ENCODE measurements at places on chromosomes 1 and 21.

DNA sequence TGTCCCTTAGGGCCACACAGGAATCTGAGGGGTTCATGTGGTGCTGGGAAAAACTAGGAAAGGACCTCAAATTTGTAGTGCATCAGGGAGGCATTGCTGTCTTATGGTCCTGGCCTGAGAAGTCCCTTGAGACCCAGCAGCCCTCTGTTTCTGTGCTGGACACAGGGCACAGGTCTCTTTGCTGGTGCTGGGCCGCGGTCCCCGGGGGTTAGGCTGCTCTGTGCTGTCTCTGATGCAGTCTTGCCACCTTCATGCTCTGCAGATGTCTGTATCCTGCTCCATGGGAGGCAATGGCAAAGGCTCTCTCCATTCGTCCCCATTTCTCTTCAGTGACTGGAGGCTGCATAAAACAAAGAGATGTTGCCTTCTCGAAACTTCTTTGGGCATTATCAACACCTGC is 13.0 kb downstream of the EDARADD start:
- DNase-seq, result no peak

GRCh38 chr1:29324202-29324601 is 87.9 kb downstream of the PTPRU start:
- no peak for DNase-seq

- DNase-seq, result no peak
Measured at GRCh38 chr1:231103961-231104360, 57.9 kb upstream of the TRIM67 start.

GRCh38 chr1:222372221-222372620 is 175.7 kb downstream of the HHIPL2 start:
- DNase-seq, result no peak

GRCh38 chr1:67190942-67191341 is 24.7 kb downstream of the IL23R start:
- no peak for DNase-seq

GRCh38 chr1:43072314-43072713 is 99.8 kb downstream of the EBNA1BP2 start:
- no peak for DNase-seq

DNA sequence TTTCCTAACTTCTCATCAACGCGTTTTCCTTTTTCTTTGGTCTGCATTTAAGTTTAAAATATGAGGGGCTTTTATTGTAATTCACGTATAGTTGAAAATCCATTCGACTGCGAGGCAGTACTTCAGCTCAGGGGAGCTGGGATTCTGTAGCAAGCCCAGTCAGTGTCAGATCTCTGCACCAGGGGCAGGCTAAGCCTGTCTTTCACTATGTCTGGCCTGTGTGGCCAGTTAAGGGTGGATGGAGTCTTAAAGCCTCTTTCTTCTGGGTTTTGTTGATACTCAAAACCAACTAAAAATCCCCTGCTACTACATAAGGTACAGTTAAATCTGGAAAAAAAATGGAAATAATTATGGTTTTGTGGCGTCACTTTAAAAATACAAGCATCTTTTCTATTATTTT is 124.7 kb downstream of the TYW3 start:
- DNase-seq, result no peak
